ENCODE measurements at places on chromosomes 12 and 14.

DNA sequence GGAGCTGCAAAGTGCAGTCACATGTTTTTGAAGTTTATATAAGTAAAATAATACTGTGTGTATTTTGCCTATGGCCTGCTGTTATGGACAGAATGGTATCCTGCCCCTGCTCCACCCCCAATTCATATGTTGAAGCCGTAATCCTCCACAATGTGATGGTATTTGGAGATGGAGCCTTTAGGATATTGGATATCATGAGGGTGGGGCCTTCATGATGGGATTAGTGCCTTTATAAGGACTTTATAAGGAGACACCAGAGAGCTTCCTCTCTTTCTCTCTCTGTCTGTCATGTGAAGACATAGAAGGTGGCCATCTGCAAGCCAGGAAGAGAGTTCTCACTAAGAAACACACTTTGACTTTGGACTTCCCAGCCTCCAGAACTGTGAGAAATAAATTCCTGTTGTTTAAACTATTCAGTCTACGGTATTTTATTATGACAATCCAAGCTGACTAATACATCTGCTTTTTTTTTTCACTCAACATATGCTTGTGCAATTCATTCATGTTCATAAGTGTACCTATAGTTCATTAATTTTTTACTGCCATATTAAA is 3.1 kb upstream of the CHPT1 start:
- no peak for DNase-seq

- DNase-seq: no peak
Measured at GRCh38 chr12:31440134-31440533, 114.2 kb upstream of the SINHCAF start.

DNA sequence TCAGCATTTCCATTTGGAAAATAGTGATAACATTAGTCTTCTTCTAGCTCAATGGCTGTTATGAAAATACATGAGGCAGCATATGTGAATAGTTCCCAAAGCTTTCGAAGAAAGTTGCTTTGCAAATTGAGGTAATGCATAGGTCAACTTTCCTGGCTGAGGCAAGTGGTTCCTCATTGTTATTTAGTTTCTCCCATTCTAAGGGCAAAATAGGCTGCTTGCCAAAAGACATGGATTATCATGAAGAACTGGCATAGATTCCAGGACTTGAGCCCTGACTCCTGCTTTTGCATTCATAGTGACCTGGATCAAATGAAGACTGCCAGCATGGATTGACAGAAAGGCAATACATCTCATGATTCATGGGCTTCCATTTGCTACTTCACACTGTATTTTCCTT is 35.7 kb downstream of the LRFN5 start:
- no peak for DNase-seq

GRCh38 chr12:4121506-4122020 is 152.0 kb upstream of the CCND2 start:
- no peak for DNase-seq

GRCh38 chr12:109899783-109900751 is at the start of gene TCHP:
Gene TCHP, plus strand, starts transcription at chr12:109900274. Its CDS starts 2,753 bp downstream, at chr12:109903027.
- DNase-seq: peak; percentile 78

DNA sequence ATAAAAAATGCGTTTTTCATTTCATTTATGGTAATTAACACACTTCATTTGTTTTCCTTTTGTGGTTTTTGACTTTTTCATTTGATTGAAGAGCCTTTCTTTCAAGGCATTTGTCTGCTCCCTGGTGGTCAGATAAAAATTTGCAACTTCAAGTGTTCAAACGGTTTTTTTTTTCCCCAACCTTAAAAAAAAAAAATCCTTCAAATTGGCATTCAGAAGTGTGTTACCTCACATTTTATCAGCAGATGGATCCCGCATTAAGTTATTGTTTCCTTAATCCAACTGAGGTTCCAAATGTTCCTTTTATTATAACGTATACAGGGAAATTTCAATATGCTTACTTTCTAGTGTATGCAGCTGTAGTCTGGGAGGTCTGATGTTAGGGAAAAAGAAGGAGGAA is 47.2 kb downstream of the MYF5 start:
- peak; percentile 46 for DNase-seq

DNA sequence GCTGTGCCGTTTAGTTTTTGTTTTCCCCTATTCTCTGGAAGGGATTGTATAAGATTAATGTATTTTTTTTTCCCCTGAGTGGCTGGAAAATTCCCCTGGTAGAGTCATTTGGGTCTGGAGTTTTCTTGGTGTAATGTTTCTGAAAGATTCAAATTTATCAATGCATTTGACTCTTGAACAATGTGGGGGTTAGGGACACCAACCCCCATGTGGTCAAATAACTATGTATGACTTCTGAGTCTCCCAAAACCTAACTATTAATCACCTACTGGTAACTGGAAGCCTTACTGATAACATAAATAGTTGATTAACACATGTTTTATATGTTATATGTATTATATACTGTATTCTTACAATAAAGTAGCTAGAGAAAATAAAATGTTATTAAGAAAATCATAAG is 220.1 kb upstream of the PDE3A start:
- no peak for DNase-seq

DNA sequence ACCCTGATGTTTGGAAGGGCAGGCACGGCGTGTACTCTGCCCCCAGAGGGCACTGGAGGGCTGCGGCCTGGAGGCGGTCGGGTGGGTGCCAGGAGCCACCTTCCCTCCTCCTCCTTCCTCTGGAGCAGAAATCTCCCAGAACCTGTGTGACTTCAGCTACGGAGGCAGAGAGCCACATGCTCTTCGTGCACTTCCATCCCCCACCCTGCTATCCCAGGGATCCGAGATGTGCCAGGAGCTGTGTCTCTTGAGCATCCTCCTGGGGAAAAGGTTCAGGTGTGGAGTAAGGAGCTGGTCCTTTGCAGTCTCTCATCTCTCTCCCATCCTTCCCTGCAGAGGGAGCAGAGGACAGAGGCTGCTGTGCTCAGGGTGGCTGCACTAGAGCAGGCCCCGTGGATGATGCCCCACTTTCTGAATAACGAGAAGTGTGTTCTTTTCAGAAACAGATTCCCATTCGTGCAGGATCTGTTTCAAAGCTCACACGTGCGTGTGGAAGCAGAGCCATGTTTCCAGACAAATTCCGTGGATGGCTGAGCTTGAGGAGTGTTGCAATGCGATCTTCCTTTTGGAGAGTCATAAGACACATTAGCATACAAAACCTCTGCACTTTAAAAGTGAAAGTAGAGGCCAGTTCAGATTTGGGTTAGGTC is 162.9 kb downstream of the ADGRD1 start:
- DNase-seq: no peak

- DNase-seq: no peak
Measured at GRCh38 chr12:130569521-130569920, 146.6 kb downstream of the RIMBP2 start.

DNA sequence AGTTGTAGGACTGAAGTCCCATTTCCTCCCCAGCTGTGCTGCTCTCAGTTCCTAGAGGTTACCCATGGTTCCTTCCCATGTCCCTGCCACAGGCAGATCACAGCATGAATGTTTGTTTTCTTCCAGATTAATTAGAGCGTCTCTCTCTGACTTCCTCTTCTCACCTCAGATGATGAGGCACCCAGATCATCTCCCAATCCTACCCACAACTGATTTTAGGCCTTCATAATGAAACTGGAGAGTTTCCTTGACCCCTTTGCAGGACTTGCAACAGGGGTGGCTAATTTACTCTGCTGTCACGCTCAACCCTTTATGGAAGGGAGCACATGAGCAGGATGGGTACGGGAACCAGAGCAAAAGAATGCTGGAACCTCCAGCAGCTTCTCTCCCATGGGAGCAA is 32.1 kb upstream of the TXNRD1 start:
- DNase-seq: no peak

DNA sequence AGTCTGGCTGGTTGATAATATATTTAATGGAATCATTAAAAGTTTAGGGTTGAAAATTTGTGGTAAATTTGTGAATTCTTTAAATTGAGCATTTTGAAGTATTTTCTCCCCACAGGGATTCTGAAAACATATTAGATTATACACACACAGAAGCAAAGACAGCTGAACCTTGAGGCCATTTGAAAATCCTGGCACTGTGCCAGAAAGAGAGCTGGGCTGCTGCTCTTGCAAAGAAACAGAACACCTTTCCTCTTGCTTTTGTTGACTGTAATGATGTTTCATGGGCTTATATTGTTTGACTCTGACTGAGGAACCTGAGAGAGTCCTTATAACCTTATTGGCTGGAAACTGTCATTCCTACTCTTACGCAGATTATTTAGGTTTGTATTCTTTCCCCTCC is 4.8 kb downstream of the RNF34 start:
- no peak for DNase-seq

DNA sequence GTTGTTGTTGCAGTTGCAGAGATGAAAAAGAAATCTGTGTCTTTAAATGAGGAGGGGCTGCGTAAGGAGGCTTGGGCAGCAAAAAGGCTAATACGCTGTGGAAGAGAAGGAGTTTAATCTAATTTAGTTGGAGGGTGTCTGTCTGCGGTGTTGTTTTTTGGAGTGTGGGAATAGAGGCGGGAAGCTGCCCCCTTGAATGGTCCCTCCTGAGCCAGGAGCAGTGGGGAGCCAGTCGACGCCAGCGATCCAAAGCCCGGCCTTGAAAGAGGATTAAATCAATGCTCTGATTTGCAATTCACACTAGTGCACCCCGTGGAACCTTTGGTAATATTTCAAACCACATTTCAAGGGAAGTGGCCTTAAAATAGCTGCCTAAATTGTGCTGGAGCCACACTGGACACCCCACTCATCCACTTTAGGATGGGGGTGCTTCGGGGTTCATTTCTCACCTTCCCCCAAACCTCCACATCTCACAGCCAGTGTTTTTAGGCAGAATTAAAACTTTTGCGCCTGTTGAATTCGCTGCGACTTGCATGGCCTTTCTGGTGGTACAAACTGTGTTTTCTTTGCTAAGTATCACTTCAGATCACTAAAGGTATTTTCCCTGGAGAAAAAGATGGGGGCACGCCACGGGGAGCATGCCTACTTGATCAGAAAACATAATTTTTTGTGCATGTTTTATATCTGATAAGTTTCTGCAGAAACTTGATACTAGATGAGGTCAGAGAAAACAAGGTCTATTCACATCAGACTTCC is 4.1 kb upstream of the FZD10 start:
- no peak for DNase-seq

DNA sequence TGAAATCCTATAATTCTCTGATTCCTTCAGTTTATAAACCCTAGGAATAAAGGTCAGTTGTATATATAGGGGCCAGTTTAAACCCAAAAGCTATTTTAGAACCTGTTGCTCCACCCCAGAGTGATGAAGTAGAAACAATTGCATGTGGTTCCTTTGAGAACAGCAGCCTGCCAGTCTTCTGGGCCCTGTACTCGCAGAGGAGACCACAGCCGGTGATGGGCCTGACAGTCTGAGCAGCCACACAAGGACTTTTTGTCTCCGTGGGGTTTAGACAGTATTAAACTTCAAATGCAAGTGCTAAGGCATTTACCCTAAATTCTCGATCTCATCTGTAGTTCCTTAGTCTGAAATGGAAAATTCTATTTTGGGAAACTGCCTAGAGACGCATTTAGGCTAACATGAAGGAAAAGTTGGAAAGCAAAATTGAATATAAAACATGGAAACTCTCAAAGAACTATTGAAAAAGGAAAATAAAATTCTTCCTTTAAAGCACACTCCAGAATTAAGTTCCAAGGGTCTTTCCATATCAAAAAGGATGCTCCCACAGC is 80.6 kb downstream of the PRICKLE1 start:
- DNase-seq: no peak

DNA sequence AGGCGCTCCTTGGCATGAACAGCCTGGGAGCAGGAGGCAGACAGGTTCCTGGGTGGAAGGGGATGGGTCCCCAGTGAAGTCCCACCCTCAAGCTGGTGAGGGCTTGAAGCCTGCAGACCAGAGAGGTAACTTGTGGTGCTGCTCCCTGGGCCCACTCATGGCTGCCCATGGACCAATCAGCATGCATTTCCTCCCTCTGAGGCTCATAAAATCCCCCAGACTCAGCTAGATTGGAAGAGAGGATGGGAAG is 50.2 kb downstream of the A2M start:
- DNase-seq: no peak

GRCh38 chr14:101540481-101541462 is 20.5 kb upstream of the DIO3 start:
- no peak for DNase-seq

DNA sequence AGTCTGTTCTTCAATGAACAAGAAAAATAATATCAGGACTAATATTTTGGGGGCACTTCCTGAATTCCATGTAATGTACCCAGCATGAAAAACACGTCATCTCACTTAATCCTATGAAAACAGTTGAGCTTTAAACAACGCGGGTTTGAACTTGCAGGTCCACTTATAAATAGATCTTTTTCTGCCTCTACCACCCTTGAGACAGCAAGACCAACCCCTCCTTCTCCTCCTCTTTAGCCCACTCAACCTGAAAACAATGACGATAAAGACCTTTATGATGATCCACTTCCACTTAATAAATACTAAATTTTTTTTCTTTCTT is 203.9 kb upstream of the KRR1 start:
- DNase-seq: no peak

DNA sequence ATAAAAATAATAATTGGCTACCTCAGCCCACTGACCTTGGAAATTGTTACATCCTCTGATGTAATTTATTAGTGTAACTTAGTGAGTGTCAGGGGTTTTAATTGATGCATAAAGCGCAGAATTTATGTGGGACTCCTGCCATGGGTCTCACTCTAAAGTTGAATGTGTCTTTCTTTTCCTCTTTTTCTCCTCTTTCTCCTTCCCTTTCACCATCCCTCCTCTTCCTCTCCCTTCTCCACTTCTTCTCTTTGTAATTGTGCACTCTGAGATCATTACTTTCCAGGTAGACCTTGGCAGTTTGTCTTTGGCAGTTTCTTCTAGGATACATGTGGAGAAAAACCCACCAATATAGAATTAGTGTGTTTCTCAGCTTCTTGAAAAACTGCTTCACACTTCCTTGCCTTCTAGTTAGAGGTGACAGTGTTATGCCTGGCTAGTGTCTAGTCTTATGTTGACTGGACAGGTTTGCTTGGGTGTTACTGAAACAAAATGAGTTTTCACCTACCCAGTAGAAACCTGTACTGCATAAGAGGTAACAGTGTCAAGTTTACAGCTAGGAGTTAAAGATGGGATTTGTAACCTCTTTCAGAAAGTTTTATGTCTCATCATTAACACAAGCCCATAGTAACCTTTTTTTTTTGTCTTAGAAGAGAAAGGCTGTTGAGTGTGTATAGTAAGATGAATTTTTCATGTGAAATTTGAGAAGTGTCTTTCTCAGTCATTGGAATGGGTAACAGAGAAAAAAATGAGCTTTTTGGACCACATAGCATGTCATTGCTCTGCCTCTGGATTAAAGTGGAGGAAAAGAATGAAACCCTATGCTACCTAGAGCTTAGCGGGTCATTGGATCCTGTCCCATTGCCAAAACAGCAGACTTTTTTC is 18.6 kb downstream of the PELI2 start:
- no peak for DNase-seq

GRCh38 chr14:42123526-42123925 is 516.9 kb downstream of the LRFN5 start:
- no peak for DNase-seq

GRCh38 chr12:6380141-6381121 is 3.5 kb upstream of the LTBR start:
- no peak for DNase-seq

GRCh38 chr12:126051611-126052107 is 986.4 kb downstream of the AACS start:
- no peak for DNase-seq

- DNase-seq: no peak
Measured at GRCh38 chr12:86264451-86265328, 8.5 kb upstream of the MGAT4C start.

Measured in Jurkat, Clone E6-1 (cell line).